ENCODE measurements at places on chromosomes 13 and 19. TPM values are rescaled to one million over a fixed set of nuclear protein-coding genes. Genes with fewer than 3 reads are reported as not detected.

Gene ITGBL1
- not detected for total RNA-seq

Gene NCR1
- not detected for total RNA-seq

Gene BRME1
- 1.7 TPM for total RNA-seq

Gene CYP2A6
- total RNA-seq, result not detected

Gene ABHD8
- total RNA-seq, result 7.2 TPM

Gene CD177
- total RNA-seq, result not detected

Gene IL27RA
- total RNA-seq, result 38.6 TPM

Gene PRKD2
- 185 TPM for total RNA-seq

GRCh38 chr19:2041683-2042484, 9.2 kb downstream of the MKNK2 start:
- peak; percentile 98 for DNase-seq

DNA sequence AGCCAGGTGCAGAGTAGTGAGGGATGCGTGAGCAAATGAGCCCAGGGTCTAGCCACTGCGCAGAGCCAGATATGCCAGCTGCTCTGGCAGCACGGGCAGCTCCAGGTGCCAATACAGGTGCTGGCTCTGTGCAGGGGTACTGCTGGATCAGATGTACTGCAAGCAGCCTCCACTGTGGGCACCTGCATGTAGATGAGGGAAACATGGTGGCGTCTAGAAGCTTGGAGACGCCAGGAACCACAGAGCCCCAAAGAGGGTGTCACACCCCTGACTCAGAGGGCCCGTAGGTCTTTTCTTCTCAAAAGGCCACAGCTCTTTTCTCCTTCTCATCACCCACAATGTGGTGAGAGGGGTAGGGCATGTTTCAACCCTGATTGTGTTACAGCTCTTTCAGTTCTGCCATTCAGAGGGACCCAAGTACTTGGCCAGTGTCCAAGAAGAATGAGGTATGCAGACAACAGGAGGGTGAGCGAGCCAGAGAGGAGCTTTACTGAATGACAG, 244.4 kb upstream of the SLITRK1 start:
- no peak for DNase-seq

- DNase-seq, result peak; percentile 38
Observed at GRCh38 chr19:19532806-19533701, 4.3 kb downstream of the YJEFN3 start.

- no peak for DNase-seq
Observed at GRCh38 chr19:40640744-40641143, 39.6 kb downstream of the LTBP4 start.

- DNase-seq, result no peak
Observed at GRCh38 chr13:104592545-104593250, 1526.5 kb upstream of the SLC10A2 start.

GRCh38 chr13:46184277-46184699, 2.3 kb upstream of the LCP1 start:
- peak; percentile 88 for DNase-seq

DNA sequence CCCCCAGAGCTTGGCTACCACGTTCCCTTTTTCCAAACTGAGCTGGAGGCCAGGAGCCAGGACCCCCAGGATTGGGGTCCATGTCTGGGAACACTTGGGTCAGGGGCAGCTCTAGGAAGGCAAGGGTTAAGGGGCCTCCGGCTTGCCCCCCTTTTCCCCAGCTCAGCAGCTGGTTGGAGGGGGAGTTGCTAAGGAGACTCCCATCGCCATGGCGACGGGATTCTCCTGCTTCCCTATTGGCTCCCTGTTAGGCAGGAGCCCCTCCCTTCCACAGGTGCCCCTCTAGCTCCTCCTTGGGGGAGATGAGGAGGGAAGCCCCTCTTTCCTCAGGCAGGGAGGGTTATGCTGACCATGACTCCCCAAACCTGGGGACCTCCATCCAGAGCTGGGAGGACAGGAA, 33.9 kb downstream of the PDE4A start:
- DNase-seq, result no peak

GRCh38 chr19:10881403-10882107, 10.2 kb downstream of the CARM1 start:
- DNase-seq, result no peak

- no peak for DNase-seq
Observed at GRCh38 chr13:60562096-60562780, 165.2 kb downstream of the TDRD3 start.

DNA sequence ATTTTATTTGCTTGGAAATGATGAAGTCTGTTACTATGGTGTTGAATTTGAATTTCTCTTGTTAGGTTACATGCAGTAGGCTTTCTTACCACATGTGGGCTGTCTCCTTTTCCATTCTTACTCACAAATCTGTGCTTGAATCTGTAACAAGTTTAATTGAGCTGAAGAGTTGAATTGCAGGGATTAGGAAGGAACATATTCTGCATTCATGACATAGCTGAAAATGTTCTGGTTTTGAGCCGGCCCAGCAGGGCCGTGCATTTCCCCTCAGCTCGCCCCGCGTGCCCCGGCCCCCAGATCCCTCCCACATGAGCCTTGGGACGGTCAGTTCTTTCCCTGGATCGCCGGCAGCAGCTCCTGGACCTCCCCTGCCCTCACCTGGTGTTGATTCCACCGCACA, 28.1 kb downstream of the TFDP1 start:
- no peak for DNase-seq

Measured in B cell (primary cell).